ENCODE measurements at places on chromosomes 7 and 10. TPM values are rescaled to one million over a fixed set of nuclear protein-coding genes. Genes with fewer than 3 reads are reported as not detected.

GRCh38 chr7:132575982-132576720 is at the start of gene PLXNA4:
PLXNA4 (minus strand) TSS chr7:132576470; CDS start chr7:132508693, 67,777 bp downstream.
- peak; percentile 31 for DNase-seq

DNA sequence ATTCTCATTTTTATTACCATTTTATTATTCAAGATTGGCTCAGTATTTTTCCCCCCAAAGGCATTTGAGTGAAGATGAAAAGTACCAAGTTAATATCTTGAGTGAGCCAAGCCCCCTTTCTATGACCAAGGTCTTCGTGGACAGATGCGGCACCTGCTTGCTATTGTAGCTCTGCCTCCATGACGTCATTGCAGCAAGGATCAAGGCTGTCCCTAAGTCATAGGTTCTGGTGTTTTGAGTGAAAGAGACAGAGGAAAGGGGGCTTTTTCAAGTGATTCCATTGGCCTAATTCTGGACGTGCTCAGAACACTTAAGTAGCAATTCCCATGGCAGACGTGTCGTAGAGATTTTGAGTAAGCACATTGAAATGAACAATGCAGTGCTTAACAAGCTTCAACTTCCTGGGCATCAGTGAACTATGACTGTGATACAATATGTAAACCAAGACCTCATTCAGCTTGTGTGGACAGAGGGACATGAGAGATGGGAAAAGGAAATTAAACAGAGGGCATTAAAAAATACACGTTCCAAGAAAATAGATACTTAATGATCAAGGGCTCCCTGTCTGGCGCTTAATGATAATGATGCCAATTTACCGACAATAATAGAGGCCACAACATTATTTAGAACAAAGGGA is 248.7 kb upstream of the NPVF start:
- no peak for DNase-seq

DNA sequence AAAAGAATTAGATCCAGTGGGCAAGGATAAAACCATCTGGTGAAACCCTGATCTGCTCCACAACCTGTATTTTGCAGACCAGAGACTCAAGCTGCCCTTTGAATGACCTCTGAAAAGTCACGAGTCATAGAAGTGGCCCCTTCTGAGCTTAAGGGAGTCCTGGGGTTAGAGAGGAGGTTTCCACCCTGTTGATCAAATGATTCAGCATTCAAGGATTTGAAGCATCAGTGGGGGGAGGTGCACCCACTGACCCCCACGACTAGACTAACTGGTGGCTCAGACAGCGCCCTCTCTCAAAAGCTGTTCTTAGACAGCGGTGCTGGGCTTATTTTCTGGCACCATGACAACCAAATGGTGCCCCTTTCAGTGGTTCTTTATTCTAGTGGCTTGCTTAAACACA is 44.3 kb downstream of the PLCE1 start:
- no peak for DNase-seq

DNA sequence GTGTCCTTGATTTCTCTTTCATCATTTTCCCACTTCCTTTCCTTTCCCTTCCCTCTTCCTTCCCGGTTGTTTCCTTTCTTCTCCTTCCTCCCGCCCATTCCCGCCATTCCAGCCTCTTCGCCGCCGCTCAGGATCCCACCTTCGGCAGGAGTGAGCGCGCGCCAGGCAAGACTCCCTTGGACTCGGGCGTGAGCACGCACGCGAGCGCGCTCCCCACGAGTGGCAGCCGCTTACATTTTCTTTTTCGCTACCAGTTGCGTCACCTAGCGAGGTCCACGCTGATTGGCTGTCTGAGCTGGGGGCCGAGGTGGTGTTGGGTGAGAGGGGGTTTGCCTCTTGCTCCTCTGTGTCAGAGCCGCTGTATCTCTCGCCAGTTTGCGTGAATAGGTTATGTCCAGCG is 11.8 kb downstream of the ZAN start:
- peak; percentile 40 for DNase-seq

DNA sequence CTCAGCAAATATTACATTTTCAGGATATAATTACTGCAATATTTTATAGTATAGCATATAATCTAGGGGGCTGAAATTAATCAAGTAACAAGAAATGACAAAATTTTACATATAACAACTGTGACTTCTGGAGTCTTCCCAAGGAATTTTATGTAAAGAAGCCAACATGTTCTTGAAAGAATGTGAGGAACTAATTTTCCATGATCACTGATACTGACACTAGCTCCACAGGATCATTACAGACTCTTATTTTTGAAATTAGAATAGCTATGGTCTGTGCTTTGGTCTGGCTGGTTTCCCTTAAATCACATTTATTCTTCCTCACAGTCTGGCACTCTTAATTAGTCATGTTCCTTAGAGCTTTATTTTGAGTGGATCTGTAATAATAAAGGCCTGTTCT is 267.7 kb upstream of the SEMA3A start:
- DNase-seq: no peak

DNA sequence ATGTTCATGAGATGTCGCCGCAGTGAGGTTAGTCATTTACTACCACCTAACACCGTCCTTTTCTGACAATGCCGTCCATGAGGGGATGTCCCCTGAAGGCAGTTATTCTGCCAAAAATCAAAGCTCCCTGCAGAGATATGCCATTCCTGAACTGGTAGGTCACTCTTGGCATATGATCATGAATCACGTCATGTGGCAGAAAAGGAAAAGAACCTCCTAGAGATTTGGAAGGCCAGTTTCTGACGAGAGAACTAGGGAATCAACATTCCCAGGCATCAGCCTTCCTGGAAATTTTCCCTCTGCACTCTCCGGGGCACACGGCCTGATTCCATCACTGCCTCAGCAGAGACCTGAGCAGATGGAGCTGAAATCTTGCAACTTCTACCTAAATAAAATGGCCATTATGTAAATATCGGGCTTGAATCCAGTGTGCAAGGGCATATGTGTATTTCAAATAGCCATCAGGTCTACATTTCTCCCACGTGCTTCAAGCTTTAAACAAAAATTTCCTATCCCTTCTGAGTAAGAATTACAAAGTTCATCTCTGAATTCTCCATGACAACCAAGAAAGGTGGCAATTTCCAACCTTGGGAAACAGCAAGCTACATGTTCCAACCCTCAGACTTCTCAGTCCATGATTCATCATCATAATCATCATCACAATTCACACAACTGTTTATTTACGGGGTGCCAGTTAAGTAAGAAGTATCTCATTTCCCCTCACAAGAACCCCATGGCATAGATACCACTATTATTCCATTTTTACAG is 46.5 kb downstream of the AMPH start:
- DNase-seq: no peak

- DNase-seq: no peak
Measured at GRCh38 chr10:71009126-71009525, 120.8 kb upstream of the PCBD1 start.

- DNase-seq: no peak
Measured at GRCh38 chr7:33463131-33463530, 333.8 kb downstream of the BBS9 start.

DNA sequence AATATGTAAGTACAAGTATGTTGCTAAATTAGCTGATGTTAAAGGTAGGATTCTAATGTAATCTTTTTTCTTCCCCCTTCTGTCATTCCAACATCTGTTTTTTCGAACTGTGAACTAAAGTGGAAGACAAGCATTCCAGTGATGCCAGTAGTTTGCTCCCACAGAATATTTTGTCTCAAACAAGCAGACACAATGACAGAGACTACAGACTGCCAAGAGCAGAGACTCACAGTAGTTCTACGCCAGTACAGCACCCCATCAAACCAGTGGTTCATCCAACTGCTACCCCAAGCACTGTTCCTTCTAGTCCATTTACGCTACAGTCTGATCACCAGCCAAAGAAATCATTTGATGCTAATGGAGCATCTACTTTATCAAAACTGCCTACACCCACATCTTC is 62.7 kb downstream of the WAC start:
- DNase-seq: no peak

GRCh38 chr7:40221836-40222235 is 87.0 kb downstream of the SUGCT start:
- DNase-seq: no peak

DNA sequence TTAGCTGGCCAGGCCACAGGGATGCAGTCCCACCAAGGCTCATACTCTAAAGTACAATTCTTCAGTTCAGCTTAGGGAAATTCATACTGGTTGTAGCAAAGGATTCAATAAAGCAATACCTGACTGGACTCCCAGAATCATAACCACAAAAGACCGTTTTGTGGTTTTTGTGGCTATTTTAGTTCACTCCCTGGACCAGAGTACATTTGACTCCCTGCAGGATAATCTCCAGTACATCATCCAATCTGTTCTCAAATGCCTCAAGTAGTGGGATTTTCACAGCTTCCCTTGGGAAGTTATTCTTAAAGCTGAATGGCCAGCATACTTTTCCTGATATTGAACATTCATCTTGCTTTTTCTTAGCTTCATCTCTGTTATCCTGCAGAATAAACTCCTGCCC is 29.3 kb upstream of the YAE1 start:
- no peak for DNase-seq

- DNase-seq: no peak
Measured at GRCh38 chr10:102492344-102492939, 10.1 kb downstream of the ACTR1A start.

DNA sequence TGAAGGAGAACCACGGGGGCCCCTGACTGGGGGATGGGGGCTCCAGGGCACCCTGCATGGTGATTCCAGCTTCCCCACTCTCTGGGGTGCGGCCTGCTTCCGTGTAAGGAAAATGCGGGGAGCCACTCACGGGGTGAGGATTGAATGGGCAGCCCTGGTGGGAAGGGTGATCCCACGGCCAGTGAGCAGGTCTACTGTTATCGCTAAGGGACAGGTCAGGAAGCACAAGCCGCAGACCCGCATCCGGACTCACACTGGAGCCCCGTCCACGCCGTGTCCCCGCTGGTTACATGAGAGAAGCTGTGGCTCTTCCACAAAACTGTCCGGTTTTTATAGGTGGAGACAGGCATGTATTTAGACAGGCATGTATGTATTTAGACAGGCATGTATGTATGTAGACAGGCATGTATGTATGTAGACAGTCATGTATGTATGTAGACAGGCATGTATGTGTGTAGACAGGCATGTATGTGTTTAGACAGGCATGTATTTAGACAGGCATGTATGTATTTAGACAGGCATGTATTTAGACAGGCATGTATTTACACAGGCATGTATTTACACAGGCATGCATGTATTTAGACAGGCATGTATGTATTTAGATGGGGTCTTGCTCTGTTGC is 5.7 kb downstream of the PSMG3 start:
- no peak for DNase-seq

- DNase-seq: no peak
Measured at GRCh38 chr7:130256704-130257103, 10.0 kb upstream of the CPA2 start.

DNA sequence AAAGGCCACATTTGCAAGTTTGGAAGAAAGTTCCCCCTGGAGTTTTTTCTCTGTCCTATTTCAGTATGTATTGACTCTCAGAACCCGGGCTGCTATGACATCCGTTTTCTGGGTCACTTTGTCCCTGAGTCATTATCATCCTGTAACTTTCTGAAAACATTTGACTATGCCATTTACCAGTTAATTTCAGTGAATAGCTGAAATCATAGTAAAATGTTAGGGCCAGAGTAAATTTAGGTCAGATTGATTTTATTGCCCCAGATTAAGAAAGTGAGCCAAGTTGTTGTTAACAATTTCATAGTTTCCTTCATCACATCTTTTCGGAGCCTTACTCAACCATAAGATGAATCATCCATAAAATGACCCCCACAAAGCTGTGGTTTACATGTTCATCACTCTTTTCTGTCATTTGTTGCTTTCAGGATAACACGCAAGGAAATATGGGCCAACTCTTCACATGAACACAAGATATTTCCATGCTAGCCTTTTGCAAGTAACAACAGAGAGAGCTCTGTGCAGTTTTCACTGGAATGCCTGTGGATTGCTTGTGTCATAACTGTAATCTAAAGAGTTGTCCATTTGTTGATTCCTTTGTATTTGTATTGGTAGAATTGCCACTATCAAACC is 3.9 kb upstream of the MACC1 start:
- no peak for DNase-seq

- no peak for DNase-seq
Measured at GRCh38 chr7:4216016-4216415, 466.1 kb upstream of the FOXK1 start.

DNA sequence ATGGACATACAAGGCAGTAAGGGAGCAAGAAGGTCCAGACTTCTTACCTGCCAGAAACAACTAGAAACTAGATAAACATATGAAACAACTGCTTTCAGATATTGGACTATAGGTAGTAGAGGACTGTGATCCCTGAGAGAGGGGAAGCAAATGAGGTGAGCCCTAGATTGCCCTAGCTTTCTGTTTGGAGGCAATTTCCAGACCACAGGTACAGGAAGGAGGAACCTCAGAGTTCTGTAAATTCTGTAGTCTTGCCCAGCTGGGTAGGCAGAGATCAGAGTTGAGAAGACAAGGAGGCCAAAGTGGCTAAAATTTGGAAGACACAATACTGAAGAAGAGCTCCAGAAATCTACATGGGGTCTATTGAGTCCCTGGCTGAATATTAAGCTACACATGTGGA is 21.0 kb downstream of the CDK6 start:
- no peak for DNase-seq

STOX1 gene
- total RNA-seq: 0.87 TPM

ANKRD1 gene
- not detected for total RNA-seq

MOGAT3 gene
- not detected for total RNA-seq

ZNF853 gene
- 1.3 TPM for total RNA-seq

TMEM236 gene
- total RNA-seq: 0.02 TPM

VIM gene
- 334 TPM for total RNA-seq

ELFN1 gene
- total RNA-seq: 0.09 TPM

CYP2C9 gene
- total RNA-seq: not detected

SLC26A5 gene
- not detected for total RNA-seq

Data from activated CD4-positive, alpha-beta T cell treated with anti-CD3 and anti-CD28 coated beads for 36 hours (primary cell).